Muscle of leg (tissue), 16 donors: ENCODE measurements at places on chromosomes 11 and 22.
A peak's percentile ranks its signal among the peaks of the same experiment; 100 is the strongest.

GRCh38 chr11:74371269-74372052 lies 26.8 kb downstream of the PGM2L1 start:
- H3K27me3 ChIP-seq = no peaks in the 10 kb centered on the region
- DNase-seq = no peak
- no peaks in the 10 kb centered on the region for H3K4me1 ChIP-seq
- H3K4me3 ChIP-seq = no peak overlapping the region
- no peak overlapping the region for H3K27ac ChIP-seq

DNA sequence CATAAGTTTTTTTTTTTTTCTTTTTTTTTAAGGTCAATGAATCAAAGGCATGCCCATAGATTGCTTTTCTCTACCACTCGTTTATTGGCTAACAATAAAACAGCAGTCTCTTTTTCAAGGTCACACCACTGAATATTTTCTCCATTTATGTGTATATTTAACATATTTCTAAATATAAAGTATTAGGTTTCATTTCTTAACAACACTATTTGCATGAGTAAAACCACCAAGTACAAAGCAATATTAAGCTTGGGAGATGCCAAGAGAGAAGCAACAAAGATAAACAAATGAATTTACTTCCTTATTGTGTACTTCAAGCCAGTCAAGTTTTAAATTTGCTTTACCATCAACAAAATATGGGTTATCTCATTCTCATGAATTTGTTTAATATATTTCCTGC lies 708.9 kb upstream of the CCDC179 start:
- DNase-seq = no peak
- no peaks in the 10 kb centered on the region for H3K36me3 ChIP-seq
- H3K27ac ChIP-seq = no peak overlapping the region
- no peaks in the 10 kb centered on the region for H3K4me1 ChIP-seq
- no peak overlapping the region for H3K4me3 ChIP-seq

DNA sequence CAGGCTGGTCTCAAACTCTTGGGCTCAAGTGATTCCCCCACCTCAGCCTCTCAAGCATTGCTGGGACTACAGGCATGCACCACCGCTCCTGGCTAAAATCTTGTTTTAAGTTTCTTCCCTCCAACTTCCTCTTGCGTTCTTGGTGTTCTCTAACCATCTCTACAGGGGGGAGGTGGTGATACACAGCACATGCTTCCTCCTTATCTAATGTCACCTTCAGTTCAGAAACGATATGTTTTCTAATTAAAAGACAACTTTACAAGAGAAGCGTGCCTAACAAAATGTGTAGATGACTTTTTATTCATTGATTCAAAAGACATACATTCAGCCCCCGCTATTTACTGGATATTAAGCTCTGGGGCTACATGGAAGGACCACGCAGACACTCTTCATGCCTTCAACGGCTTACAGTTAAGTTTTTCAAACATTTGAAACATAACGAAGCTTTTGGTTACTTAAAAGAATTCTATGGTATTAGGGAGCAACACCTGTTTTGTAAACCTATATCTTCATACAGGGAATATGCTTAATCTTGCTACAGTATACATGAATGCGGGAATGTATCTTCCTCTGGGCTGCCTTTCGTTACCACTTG lies 933 bp upstream of the DLAT start:
- H3K4me3 ChIP-seq = peak overlapping the region; percentile 83
- H3K36me3 ChIP-seq = peaks cover 21% of the 10 kb centered on the region
- peaks cover 10% of the 10 kb centered on the region for H3K4me1 ChIP-seq
- no peaks in the 10 kb centered on the region for H3K27me3 ChIP-seq

- H3K27ac ChIP-seq = peak overlapping the region; percentile 92
- peaks cover 2% of the 10 kb centered on the region for H3K27me3 ChIP-seq
- peaks cover 26% of the 10 kb centered on the region for H3K4me1 ChIP-seq
- H3K4me3 ChIP-seq = no peak overlapping the region
Measured at GRCh38 chr11:62614275-62614674, 1.2 kb downstream of the ROM1 start.

- DNase-seq = no peak
- H3K36me3 ChIP-seq = no peaks in the 10 kb centered on the region
- no peak overlapping the region for H3K27ac ChIP-seq
- H3K4me3 ChIP-seq = no peak overlapping the region
- peaks cover 13% of the 10 kb centered on the region for H3K27me3 ChIP-seq
- no peaks in the 10 kb centered on the region for H3K4me1 ChIP-seq
Measured at GRCh38 chr11:116406042-116406441, 366.7 kb downstream of the BUD13 start.
